ENCODE measurements at places on chromosomes 11 and 22.

GRCh38 chr11:86219311-86220193, 25.0 kb upstream of the EED start:
- no peak for DNase-seq

GRCh38 chr11:117950993-117951961, 22.1 kb upstream of the TMPRSS13 start:
- DNase-seq: peak; percentile 24

- DNase-seq: no peak
Measured at GRCh38 chr11:9615031-9615451, 41.6 kb downstream of the WEE1 start.

- no peak for DNase-seq
Measured at GRCh38 chr11:45414088-45414487, 127.9 kb upstream of the SYT13 start.

GRCh38 chr11:1546536-1547466, 25.3 kb downstream of the DUSP8 start:
- peak; percentile 21 for DNase-seq

GRCh38 chr11:57313788-57314135, 11.0 kb downstream of the TNKS1BP1 start:
- DNase-seq: no peak

DNA sequence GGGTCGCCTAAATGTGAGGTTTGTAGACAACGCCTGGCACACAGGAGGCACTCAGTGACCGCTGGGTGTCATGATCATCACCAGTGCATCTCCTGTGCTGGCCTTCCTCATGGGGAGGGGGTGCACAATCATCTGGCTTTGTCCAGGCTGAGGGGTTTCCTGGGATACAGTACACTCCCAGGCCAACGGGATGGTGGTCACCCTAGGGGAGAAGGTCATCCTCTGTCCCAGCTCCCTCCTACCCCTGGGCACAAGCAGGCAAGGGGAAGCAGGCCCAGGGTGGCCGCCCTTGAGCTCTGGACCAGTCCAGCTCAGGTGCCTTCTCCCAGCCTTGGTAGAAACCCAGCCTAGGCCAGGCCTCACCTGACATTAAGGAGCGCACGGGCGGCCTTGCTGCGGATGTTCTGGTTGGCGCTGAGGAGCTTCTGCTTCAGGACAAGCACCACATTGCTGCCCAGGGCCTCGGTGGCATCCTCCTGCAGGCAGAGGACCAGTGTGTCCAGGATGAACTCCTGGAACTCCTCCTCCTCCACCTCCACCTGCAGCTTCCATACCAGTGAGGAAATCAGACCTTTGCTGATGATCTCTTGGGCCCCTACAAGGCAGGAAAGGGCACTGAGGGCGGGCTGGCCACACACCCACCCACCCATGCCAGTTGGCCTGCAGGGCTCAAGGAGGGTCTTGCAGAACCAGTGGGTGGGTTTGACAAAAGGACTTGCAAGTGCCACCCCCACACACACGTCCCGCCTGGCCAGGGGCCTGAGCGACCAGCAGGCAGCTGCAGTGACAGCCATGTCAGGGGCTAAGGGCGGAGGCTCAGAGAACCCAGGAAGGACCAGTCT, 6.6 kb upstream of the GNAZ start:
- no peak for DNase-seq

GRCh38 chr11:12433571-12434324, 56.4 kb downstream of the PARVA start:
- no peak for DNase-seq

- no peak for DNase-seq
Measured at GRCh38 chr11:94595076-94595475, 27.9 kb downstream of the PIWIL4 start.

GRCh38 chr22:24516301-24516737, 21.2 kb downstream of the UPB1 start:
- DNase-seq: no peak

DNA sequence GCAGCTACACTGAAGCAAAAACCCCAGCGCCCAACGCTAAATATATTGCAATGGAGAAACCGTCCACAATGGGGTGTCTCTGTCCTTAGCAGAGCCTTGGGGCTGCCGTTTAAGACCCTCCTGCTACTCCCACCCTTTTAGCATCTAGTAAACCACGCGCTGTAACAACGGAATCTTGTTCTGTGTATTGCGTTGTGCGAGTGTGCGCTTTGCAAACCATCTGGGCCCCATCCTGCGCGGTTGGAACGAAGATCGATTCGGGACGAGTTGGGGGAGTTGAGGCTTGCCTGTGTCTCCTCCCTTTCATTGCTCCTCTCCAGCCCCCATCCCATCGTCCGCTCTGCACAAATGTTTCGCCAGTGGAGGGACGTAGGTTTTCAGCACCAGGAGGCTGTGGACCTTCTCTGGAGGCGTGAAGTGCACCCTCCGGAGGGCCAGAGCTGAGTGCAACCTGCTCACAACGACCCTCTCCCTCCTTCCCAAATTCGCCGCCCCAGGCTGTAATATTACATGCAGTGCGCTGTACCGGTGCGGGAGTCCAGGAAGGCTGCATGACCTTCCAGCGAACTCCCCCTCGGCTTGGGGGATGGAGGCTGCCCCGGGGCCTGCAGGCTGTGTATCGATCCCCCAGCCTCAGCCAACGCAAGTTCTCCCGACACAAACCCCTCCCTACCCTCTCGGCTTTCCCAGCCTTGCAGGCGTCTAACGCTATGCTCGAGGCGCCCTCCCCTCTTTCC, 1.6 kb upstream of the KMT2A start:
- DNase-seq: peak; percentile 71

DNA sequence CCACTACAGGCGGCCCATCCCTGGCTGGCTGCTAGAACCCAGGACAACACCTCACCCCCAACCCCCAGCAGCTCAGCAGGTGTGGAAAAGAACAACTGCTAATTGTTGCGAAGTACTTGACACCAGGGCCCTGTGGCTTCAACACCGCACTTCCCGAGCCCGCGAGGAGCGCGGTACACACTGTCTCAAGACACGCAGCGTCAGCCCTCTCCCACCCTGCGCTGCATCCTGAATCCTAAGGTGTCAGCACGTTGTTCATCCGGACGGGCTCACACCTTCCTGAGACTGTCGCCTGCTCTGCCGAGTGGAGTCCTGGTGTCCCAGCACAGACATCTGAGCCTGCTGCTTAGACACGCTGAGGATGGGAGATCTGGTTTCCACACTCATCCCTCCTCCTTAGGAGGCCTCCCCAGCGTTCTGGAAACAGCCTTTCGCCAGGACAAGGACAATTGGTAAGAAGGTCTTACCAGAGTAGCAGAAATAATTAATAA, 1336.2 kb downstream of the BRD1 start:
- no peak for DNase-seq

- DNase-seq: no peak
Measured at GRCh38 chr22:21710156-21710555, 25.4 kb downstream of the YPEL1 start.

- DNase-seq: peak; percentile 49
Measured at GRCh38 chr22:31082606-31083376, 1.7 kb downstream of the SMTN start.

Data from activated CD4-positive, alpha-beta T cell treated with anti-CD3 and anti-CD28 coated beads, Interleukin-2, amount 50 U/mL, for 16 hours (primary cell).